ENCODE measurements at places on chromosomes 4 and X.

GRCh38 chr4:70841951-70842350 lies 2.3 kb upstream of the GRSF1 start:
- peak; percentile 13 for DNase-seq

- no peak for DNase-seq
These were observed 964.3 kb upstream of the TENM3 start for GRCh38 chr4:181278941-181279340.

GRCh38 chr4:71396382-71396781 lies 57.6 kb downstream of the SLC4A4 start:
- no peak for DNase-seq

DNA sequence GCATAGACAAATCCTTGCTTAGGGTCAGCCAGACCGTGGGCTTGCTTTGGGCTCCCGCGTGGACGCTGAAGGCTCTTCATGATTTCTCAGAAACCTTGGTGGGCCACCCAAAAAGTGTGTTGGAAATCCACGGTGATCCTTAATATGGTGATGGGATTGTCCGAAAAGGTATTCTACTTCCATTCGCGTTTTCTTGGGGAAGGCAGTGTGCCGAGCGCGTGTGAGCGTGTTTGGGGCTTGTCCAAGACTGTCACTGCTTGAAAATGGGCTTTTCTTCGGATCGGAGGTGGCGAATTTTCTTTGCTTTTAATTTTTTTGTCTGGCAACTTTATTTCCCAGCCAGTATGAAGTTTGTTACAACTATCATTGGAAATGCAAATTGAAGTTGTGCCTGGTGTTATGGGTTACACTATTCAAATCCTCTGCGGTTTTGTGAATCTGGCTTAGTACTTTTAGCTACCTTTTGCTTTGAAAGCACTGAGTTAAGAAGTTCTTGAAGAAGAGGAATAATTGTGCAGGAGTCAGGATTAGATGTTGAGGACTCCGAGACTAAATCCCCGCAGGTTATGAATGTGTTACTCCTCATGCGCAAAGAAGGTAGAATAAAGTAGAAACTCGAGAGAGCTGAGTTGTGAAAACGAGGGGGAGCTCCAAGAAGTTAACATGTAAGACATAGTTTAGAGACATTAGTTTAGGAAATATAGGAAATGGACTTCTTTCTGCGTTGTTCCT lies 3.2 kb downstream of the SPRY1 start:
- peak; percentile 14 for DNase-seq

DNA sequence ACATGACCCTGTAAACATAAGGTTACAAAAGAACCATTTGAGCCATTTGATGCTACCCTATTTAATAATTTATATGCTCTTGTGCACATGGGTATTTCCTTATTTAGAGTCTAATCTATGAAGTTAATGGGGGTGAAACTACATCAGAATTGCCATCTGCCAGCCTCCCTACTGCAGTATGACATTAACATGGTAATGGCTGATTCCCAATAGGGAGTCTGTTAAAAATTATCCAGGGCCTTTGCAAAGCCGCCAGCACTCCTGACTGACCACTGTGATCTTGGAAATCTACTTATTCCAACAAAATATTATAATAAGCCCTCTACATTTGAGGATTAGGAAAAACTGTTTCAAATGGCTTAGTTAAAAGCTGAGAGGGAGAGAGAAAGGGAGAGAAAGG lies 153.7 kb downstream of the CLCN4 start:
- no peak for DNase-seq

- DNase-seq, result peak; percentile 27
These were observed 8.3 kb downstream of the BMP3 start for GRCh38 chr4:81038636-81039350.

GRCh38 chr4:148998719-148999118 lies 556.5 kb upstream of the NR3C2 start:
- no peak for DNase-seq

GRCh38 chrX:130103605-130104004 lies 6.7 kb downstream of the ELF4 start:
- no peak for DNase-seq

GRCh38 chr4:112031712-112032328 lies 113.4 kb upstream of the FAM241A start:
- DNase-seq, result peak; percentile 71

DNA sequence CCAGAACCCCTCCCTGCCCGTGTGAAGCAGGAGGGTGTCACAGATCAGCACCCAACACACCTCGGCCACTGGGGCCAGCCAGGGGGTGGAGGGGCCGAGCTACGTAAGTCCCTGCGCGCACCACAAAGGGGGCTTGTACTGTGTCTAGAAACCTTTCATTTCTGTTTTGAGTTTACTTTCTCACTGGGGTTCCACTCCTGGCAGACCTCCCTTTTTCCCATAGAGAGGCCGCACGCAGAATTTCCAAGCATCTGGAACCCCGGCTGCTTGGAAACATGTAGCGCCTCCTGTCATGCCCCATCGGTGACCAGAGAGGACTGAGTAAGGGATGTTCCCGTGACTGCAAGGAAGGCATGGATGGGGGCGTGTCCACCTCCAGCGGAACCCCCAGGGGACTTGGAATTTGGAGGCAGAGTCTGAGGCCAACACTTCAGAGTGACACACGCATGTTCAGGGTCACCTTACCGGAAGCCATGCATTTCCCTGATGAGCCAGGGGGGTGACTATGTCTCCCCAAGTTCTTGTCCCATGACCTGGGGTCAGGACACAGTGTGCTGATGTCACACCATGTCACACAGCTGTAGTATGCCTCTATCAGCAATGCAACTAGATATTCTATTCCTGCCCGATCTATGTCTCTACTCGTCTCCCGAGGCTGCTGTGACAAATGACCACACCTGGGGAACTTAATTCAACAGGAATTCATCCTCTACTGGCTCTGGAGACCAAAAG lies 105.3 kb downstream of the DHRSX start:
- no peak for DNase-seq

DNA sequence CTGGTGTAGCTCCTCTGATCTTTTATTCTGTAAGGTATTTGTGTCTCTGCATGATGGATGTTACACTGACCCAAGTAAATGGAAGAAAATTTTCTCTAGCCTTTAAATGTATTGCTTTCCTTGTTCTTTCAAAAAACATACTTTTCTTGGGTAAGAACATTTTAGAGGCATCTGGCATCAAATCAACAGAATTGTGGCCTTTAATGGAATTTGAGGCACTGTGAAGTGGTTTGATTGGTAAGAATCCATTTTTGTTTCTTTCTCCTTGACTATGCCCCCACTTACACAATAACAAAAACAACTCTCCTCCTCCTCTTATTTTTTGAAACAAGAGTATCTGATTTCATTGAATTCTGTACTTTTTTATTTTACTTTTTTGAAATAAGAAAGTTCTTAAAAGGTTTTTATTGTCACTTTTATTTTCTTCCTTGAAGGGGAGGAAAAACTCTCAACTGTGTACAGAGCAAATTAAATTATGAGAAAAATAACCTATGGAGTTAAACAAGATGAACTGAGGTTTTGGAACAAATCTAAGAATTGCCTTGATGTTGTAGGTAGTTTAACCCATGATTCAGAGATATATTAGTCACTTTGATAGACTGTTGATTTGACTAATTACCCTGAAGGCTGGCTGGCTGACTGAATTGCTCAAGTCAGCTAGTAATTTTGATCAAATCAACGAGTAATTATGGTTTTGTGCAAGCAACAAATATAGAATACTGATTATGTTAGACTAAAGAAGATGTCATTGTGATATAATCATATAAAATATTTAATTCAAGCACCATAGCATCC lies 146.4 kb downstream of the FHIP1A start:
- DNase-seq, result no peak

DNA sequence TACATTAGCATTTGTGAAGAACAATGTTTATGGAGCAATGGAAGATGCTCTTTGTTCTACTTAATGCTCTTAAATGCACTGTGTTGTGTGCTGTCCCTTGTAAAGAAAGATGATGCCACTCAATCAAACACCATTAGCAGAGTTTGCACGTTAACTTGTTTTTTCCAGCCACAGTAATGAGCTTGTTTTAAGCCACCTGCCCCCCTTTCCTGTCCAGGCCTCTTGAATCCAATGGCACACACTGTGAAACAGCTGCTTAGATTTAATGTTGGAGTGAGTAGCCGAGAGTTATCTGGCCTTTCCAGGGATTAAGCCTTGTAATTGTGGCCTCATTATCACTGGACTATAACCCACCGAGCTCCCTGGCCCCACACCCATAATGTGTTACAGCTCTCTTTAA lies 86.0 kb downstream of the PAK3 start:
- DNase-seq, result no peak

DNA sequence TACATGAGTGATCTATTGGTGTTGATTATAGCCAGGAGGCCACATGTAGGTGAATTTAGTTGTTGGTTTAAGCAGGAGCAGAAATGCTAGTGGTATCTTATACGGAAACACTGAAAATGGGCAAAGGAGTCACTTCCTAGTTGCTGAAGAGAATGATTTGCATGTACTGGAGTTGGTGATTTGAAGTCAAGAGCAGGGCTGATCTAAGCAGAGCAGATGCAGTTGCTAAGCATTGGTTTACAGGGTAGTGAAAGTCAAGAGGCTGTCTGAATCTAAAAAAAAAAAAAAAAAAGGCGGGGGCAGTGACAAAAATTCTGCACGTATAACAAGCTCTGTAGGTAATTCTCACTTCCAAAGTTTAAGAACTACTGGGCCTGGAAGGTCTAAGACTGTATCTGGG lies 90.4 kb upstream of the HPRT1 start:
- DNase-seq, result no peak

GRCh38 chr4:171891038-171891437 lies 77.8 kb downstream of the GALNTL6 start:
- DNase-seq, result no peak

DNA sequence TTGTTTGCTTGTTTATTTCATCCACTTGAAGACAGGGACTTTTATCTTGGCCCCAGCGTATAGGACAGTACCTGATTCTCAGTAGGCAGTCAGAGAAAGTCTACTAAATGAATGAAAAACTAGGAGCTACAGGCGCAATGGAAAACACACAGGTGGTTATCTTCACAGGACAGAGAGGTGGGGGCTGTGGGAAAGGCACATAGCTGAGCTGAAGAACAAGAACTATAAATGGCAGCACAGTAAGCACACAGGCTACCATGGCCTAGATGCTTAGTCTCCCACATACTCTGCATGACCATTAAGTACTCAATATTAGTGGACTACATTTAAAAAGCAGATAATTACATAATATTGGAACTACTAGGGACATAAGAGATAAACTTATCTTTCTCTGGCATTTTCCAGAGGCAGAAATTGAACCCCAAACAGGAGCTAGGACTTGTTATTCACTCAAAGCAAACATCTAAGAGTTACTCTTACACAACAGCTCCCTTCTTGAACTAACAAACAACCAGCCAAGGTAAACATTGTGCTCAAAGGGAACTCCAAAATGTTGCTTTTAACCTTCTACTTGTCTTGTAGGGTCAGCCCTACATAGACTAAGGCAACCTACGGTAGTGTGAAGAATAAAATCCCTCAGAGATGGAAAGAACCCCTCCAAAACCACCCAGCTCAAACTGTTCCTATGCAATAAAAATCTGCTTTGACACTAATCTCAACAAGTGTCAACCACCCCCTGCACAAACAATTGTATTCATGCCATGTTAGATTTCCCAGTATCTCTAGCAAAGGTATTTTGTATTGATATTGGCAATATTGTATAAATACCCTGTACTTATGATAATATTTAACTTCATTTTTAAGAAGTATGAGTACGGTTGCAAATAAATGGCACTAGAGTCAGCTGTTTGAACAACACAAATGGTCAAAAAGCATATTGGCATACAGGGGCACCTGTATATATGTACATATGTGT lies 593.6 kb downstream of the KLHL13 start:
- DNase-seq, result no peak

DNA sequence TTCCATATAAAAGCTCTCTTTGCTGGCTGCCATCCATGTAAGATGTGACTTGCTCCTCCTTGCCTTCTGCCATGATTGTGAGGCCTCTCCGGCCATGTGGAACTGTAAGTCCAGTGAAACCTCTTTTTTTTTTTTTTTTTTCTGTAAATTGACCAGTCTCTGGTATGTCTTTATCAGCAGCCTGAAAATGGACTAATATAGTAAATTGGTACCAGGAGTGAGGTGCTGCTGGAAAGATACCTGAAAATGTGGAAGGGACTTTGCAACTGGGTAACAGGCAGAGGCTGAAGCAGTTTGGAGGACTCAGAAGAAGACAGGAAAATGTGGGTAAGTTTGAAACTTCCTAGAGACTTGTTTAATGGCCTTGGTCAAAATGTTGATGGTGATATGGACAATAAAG lies 124.3 kb upstream of the AADAT start:
- no peak for DNase-seq

DNA sequence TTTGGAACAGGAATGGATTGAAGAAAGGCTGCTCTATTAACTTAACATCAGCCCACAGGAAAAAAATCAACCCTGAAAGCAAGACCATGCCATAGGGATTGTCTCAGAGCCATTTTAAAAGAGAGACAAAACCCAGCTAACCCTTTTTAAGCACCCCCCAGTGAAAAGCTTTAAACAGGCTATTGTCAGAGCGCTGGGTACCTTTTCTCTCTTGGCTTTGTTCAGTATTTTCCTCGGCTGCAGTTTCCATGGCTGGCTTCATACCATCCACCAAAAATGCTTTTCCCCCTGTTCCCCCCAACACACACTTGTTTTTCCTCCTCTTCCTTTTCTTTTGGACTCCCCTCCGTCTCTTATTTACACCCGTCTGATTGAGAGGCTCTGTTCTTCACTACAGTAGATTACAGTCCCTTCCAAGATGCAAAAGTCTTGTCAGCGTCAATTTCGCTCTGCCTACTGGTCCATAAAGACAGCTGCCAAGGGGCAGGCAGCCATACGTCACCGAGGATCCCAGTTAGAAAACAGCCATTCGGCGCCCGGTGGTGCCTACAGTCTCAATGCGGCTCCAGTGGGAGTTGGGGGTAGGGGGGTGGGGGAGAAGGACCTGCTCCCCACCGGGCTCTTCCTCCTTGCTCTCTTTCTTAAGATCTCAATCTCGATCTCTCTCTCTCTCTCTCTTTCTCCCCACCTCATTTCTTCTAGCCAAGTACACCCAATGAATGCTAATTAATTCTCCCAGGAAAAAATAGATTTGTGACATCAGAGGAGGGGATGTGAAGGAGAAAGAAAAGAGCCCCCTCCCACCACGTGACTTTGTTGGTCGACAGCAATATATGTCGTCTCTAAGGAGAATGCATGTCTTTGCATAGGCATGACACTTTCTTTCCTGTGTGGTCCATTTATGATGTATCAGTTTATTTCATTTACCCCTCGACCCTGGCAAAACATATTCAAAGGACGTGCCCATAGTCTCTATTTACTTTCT lies at the start of gene GPM6B:
Gene GPM6B (minus strand): TSS at position 451 of the 985 bp plus-strand sequence. CDS start 189 bp downstream, at position 262.
- DNase-seq, result no peak

DNA sequence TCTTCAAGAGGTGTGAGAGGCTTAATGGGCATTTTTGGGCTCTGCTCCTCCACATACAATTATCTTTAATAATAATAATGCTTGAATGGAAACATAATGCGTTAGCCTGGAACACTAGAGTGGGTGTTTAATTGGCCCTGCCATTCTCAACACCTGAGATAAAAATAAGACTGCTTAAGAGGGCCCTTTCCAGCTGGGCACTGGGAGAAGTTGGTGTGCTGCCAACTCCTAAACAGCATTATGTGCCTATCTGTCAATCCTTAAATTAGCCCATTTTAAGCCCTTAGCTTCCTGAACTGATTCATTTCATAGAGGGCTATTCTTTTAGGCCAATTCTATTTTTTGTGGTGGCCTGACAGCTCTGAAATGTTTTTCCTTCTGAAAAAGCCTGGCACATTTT lies 211.1 kb upstream of the ZIC3 start:
- no peak for DNase-seq

Measured in lung (tissue), 17 donors.